ENCODE measurements at places on chromosomes 11 and 22. TPM values are rescaled to one million over a fixed set of nuclear protein-coding genes. Genes with fewer than 3 reads are reported as not detected.

RAD9A gene
- 6.9 TPM for total RNA-seq

DBX1 gene
- total RNA-seq, result not detected

GAB2 gene
- 17.7 TPM for total RNA-seq

RAB1B gene
- total RNA-seq, result 118 TPM

OR51B2 gene
- total RNA-seq, result 0.13 TPM

TMA7B gene
- not detected for total RNA-seq

ART1 gene
- total RNA-seq, result not detected

NUDT22 gene
- 50.8 TPM for total RNA-seq

APOA4 gene
- not detected for total RNA-seq

KCNJ5 gene
- total RNA-seq, result 0.03 TPM

TRIM64 gene
- not detected for total RNA-seq

EMID1 gene
- total RNA-seq, result not detected

SGSM1 gene
- 0.36 TPM for total RNA-seq

KIF18A gene
- total RNA-seq, result 6.8 TPM

MS4A15 gene
- total RNA-seq, result not detected

CCT8L2 gene
- total RNA-seq, result not detected

ELF5 gene
- total RNA-seq, result not detected

GPHA2 gene
- not detected for total RNA-seq

ASCL2 gene
- not detected for total RNA-seq

CRYBB2 gene
- not detected for total RNA-seq

DUSP8 gene
- total RNA-seq, result 1.2 TPM

VSIG10L2 gene
- not detected for total RNA-seq

PRAME gene
- not detected for total RNA-seq

IL10RA gene
- not detected for total RNA-seq

PNPLA3 gene
- total RNA-seq, result 5.5 TPM

MS4A2 gene
- total RNA-seq, result not detected

Measured in smooth muscle cell of the pulmonary artery (primary cell).